Mesenteric fat pad (tissue), 1 donor: ENCODE measurements at places on chromosomes 5 and 9. TPM values are rescaled to one million over a fixed set of nuclear protein-coding genes. Genes with fewer than 3 reads are reported as not detected.

DNA sequence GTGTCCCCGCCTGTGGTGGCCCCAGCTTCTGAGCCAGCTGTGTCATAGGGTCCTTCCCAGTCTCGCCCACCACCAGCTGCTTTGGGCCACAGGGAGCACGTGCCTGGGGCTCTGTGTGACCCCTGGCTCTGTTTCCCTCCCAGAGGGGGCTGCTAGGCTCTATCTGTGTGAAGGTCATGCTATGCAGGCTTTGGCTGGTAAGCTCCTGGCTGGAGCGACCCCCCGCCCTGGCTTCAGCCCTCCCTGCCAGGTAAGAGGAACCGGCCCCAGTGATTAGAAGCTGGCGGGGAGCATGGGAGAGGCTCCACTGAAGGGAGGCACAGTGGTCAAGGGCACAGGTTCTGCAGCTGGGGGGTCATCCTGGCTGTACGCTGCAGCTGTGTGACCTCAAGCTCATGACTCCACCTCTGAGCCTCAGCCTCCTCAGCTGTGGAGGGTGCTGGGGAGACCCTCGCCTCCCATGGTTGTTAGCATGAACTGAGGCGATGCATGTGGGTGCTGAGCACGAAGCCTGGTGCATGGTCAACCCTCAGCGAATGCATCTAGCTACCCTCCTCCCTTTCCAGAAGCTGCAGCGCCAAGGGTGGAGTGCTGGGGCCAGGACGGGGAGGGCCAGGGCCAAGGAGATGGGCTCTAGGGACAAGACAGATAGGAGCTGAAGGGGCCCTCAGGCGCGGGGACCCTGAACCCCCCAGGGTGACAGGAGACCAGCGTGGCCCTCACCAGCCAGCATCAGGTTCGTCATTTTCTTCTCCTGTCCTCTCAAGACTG lies 163.8 kb upstream of the MVB12B start:
- DNase-seq = peak; percentile 88

GRCh38 chr5:16467363-16468219 lies 2.0 kb upstream of the ZNF622 start:
- no peak for DNase-seq

GRCh38 chr5:73312146-73312871 lies 136.3 kb downstream of the FOXD1 start:
- DNase-seq = no peak

- DNase-seq = peak; percentile 62
Observed at GRCh38 chr5:180470361-180470760, 23.8 kb upstream of the CNOT6 start.

GRCh38 chr9:551986-552929 lies 289.2 kb upstream of the DMRT1 start:
- DNase-seq = no peak

DNA sequence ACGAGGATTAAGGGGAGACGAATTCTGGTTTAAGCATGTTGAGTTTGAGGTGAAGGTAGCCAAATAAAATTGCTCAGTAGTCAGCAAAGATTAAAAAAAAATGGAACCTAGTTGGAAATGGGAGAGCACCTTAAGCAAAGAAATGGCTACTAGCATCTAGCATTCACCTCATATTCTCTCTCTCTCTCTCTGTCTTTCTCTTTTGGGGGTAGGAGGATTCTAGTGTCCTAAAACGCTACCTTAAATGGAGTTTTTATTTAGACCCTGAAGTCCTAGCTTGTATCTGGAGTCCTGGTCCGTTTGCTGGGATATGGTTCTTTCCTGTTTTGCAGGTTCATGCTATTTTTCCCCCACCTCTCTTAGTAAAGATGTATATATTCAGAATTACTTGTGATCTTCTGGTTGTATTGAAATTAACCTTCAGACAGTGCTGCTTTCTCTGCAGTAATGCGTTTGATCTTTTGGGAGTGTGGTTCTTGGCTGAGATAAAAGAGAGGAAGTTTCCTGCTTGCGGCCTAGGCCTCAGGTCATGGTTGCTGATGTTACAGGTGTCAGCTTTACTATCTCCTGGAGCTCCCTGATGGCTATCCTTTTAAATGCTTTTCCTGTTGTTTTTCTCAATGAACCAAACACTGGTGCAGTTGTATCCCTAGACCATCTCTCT lies 8.0 kb downstream of the TGFBR1 start:
- DNase-seq = no peak

- DNase-seq = no peak
Observed at GRCh38 chr5:16568875-16569580, 47.8 kb downstream of the RETREG1 start.

DNA sequence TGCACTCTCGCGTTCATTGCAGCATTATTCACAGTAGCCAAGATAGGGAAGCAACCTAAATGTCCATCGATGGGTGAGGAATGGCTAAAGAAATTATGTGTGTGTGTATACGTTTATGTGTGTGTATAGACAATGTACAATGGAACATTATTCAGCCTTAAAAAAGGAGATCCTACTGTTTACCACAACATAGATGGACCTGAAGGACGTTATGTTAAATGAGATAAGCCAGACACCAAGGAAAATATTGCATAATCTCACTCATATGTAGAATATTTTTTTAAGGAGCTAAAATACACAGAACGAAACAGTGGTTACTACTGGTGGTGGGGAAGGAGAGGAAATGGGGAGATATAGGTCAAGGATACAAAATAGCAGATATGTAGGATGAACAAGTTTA lies 2.4 kb downstream of the KIF2A start:
- DNase-seq = no peak

DNA sequence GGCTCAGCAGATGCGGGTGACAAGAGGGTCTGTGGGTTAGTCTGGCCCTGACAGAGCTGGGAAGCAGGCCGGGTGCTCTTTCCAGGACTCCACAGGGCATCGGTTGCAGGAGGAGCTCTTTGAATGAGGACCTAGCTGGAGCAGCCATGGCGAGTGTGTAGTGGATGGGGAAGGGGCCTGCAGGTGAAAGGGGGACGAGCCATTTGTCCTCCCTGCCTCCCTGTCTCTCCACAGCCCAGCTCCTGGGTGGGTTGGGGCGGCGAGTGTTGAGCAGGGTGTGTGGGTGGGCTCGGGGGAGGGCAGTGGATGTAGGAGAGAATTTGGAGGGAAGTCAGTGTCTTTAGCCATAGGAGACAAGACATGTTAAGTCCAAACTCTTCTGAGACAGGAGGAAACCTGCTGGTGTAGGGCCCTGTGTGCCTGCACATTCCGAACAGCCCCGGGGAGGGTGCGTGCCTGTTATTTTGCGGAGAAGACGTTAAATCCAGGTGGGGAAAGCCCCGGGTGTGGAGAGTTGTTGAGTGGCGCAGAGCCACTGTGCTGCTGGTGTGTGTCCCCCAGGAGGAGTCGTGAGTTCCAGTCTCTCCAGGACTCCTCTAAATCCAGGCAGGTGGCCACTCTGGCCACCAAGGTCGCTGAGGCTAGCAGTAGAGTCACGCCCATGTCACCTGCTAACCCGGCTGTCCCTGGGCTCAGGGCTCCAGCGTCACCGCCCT lies 73.6 kb downstream of the PSMB7 start:
- no peak for DNase-seq

GRCh38 chr5:175870820-175871447 lies 444 bp upstream of the CPLX2 start:
- DNase-seq = no peak

Gene LRRC26
- total RNA-seq = not detected

Gene ANAPC2
- 39.3 TPM for total RNA-seq

Gene CCDC171
- total RNA-seq = 0.87 TPM

Gene ENG
- total RNA-seq = 243 TPM
